ENCODE measurements at places on chromosomes 13 and 19.

DNA sequence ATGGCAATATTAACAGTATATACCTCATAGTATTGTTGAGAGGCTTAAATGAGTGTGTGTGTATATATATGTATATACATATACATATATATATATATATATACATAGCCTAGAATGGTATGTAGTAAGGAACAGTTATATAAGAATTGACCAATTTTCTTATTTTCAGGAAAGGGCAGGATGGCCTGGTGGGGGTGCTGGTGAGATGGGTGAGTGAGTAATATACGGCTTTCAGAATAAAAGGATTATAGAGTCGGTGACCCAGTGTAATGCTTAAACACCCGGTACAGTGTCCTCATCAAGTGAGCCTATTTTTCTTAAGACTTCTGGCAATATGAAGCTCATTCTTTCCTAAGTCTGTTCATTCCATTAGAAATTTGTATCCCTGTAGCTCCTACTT is 11.7 kb upstream of the FAM216B start:
- no peak for DNase-seq

GRCh38 chr13:24540236-24541126 is 27.9 kb upstream of the PARP4 start:
- peak; percentile 52 for DNase-seq

DNA sequence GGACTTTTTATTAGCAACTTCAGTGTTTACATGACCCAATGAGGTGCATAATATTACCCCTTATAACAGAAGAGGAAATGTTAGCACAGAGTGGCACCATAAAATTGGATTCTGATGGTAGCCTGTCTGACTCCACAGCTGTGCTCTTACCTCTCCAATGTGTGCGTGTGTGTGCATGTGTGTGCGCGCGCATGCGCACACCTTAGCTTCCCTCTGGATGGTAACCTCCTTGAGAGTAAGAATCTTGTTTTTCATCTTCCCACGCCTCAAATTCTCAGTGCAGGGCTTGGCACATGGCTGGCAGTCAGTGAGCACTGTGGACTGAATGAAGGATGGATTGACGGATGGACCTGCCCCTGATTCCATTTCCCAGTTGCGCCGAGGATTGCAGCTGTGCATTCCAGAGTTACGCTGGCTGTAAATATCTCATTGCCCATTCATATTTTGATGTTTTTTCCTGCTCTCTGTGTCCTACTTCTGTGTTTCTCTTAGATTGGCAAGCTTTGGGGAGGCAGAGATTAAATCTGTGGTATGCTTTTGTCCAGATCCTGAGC is 99.2 kb upstream of the WASF3 start:
- no peak for DNase-seq

- DNase-seq: no peak
Measured at GRCh38 chr13:102399791-102400674, 1.8 kb downstream of the FGF14 start.

GRCh38 chr19:52171321-52172169 is at the start of gene ZNF836:
Gene ZNF836, minus strand, starts transcription at chr19:52171621. Its CDS starts 3,549 bp downstream, at chr19:52168072.
- DNase-seq: peak; percentile 90

GRCh38 chr19:40270362-40271089 is 14.6 kb downstream of the AKT2 start:
- no peak for DNase-seq

- DNase-seq: no peak
Measured at GRCh38 chr19:17216058-17216670, 1.0 kb downstream of the USE1 start.

DNA sequence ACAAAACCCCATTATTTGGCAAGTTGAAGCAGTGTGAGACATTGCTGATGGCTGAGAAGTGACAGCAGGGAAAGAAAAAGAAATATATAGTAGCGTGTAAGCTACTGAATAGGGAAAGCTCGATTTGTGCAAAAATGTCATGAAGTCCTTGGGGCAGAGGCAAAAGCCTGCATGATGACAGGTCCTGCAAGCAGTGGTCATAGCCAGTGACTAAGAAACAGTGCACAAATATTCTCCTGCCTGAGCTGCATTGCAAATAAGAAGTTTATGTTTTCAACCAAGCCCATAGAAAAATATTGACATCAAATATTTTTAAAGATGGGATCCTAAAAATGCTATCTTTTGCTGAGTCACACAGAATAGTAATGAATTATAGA is 270.0 kb downstream of the SLITRK6 start:
- DNase-seq: no peak

DNA sequence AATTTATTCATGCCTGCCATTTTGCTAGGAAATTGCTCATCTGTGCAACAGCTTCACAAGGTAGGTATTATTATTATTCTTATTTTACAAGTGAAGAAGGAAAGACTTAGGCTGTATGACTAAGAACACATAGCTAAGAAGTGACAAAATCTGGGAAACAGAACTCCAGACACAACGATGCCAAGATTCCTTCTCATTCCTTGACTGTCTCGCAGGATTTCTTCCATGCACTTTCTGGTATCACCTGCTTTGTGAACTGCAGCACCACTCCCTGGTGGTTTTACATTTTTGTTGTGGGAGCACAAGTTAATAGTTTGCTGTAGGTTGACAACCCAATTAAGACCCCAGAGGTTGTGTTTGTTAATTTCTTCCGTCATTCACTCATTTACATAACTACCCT is 188.5 kb downstream of the LACC1 start:
- DNase-seq: no peak

DNA sequence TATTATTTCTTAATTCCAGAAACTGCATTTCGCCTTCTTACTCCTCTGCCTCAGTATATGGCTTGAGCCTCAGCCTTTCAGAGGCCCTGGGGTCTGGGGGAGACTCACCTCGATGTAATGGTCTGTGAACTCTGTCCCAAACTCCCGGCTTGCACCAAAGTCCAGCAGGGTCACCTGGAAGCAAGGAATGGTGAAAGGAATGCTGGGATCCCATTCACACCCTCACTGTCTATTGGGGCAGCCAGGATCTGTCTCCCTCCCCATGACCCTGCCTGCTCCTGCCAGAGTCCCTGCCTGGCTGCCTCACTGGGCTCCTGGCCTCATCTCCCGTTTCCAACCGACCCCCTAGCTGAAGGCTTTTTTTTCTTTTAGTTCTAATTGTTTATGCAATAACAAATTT is 5.4 kb upstream of the NUMBL start:
- DNase-seq: no peak

- no peak for DNase-seq
Measured at GRCh38 chr19:11606484-11606883, 9.2 kb downstream of the ZNF627 start.

DNA sequence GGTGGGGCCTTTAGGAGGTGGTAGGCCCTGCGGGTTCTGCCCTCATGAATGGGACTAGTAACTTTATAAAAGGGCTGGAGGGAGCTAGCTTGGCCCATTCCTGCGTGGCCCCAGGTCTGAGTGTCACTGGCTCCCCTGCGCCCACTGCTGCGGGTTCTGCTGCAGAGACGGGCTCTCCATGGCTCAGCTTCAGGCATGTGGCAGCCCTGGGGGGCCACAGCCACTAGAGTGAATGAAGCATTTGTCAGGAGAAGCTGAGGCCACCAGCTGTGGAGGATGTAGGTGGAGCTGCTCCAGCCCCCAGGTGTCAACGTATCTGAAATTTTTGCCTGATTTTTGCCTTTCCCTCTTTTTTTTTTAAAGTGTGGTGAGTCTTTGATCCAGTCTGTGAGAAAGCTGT is 119.1 kb downstream of the SOX1 start:
- peak; percentile 11 for DNase-seq

DNA sequence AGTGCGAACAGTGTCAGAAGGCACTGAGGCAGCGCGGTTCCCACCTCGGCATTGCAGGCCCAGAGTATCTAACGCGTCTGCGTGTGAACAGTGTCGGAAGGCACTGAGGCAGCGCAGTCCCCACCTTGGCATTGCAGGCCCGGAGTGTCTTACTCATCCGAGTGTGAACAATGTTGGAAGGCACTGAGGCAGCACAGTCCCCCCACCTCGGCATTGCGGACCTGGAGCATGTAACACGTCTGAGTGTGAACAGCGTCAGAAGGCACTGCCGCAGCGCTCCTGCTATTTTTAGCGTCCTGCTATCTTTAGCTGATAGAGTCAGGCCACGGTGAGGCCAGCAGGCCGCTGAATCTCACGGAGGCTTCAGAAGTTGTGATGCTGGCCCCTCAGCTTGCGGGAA is 39.6 kb downstream of the ATP11A start:
- DNase-seq: peak; percentile 9

- DNase-seq: no peak
Measured at GRCh38 chr13:42849200-42849599, 67.8 kb downstream of the FAM216B start.

GRCh38 chr13:27833206-27833605 is 40.9 kb downstream of the GSX1 start:
- no peak for DNase-seq

DNA sequence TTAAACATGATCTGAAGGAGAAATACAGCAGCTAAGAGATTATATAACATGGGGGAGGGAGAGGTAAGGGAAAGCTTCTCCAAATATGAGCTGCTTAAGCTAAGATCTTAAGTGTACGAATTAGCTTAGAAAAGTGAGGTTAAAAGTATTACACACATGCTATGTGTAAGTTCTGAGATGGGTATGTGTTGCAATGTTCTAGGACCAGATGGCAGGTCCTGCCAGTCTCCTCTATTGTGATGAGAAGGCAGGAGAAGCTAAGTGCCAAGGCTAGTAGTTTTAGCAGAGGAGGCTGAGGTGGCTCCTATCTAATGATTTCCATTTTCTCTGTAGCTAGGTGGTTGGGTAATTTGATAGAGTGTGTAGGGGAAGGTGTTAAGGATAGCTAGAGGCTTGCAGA is 57.6 kb downstream of the MICU2 start:
- no peak for DNase-seq

DNA sequence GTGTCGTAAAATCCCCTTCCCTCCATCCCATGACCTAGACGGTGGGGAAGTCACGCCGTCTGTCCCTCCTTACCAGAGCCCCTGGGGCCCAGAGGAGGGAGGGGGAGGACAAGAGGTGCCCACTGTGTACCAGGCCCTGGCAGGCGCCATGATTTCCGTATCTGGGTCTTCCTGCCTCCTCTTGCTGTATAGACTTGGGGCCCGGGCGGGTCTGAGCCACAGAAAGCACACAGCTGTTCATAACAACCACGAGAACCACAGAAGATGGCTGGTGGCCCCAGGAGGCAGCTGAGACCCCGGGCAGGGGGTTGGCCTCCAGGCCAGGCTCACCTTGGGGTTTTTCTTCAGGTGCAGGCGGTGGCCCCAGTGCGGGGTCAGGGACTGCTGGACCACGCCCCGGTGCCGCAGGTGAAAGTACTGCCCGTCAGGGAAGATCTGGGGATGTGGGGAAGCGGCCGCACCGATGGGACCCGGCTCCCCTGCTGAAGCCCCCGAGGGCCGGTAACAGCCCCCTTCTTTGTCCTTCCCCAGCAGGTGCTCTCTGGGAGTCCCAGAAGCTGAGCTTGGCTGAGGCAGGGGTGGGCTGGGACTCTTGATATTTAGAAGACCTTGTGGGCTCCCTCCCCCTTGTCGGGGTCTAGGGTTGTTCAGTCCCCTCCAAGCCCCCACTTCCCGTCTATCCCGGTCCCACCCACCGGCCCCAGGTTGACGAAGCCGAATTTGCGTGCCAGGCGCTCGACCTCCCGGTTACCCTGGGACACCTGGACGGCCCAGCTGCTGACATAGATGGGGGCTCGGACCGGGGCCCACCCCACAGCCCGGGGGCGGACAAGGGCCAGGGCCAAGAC is 463 bp downstream of the PCSK4 start:
- peak; percentile 45 for DNase-seq

- peak; percentile 83 for DNase-seq
Measured at GRCh38 chr19:3670796-3671679, 29.2 kb downstream of the PIP5K1C start.

GRCh38 chr13:30807392-30807791 is 72.0 kb downstream of the ALOX5AP start:
- no peak for DNase-seq

GRCh38 chr13:104315606-104316005 is 1249.4 kb upstream of the SLC10A2 start:
- DNase-seq: no peak

DNA sequence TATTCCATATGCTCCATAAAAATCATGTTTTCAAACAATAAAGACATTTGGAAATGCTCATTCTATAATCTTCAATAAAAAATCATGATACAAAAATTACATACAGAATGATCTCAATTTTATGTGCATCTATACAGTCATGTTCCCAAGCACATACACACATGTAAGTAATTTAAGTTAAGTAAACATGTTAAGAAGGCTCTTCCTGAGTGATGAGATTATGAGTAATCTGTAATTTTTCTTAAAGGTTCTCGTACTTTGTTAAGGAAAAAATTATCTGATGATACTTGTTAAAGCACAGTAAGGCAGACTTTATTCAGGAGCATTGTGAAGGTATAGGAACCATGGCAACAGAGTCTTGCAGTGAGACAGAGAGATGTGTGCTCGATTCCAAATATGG is 30.0 kb upstream of the DLEU7 start:
- no peak for DNase-seq
